Hematopoietic multipotent progenitor cell treated with erythropoietin and hydrocortisone succinate and interleukin-3 and kit ligand, for 15 days (in vitro differentiated cells): ENCODE measurements at places on chromosomes 13 and 19.

DNA sequence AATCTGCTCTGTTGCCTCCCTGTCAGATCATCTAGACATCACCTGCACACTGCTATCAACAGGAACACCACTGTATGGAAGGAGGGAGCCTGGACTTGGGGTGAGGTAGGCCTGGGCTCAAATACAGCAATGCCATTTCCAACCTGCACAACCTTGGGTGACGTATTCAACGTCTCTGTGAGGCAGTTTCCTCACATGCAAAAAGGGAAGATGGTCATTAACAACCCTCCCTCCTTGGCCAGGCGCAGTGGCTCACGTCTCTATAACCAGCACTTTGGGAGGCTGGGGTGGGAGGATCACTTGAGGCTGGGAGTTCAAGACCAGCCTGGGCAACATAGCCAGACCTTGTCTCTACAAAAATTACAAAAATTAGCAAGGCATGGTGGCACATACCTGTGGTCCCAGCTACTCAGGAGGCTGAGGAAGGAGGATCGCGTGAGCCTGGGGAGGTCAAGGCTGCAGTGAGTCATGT lies 13.1 kb downstream of the XRCC1 start:
- no peak for DNase-seq

DNA sequence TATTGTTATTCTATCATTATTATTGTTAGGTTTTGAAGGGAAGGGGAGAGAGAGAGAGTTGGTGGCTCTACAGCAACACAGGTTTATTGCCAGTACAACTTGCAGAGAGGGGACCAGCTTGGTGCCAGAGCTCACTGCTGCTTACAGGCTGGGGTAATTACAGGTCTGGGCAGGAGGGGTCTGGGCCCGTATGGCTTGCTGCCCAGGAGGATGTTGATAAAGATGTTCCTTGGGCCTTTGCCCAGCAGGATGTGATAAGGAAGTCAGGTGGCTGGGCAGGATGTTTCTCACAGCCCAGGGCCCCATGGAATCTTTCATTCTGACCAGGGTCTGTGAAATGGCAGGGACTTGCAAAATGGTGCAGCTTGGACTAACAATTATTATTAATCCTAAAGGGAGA lies 64.2 kb upstream of the ZNF599 start:
- no peak for DNase-seq

- DNase-seq, result no peak
These were observed 5.1 kb downstream of the GRK1 start for GRCh38 chr13:113672002-113672651.

GRCh38 chr19:30117636-30118145 lies 175.7 kb downstream of the URI1 start:
- DNase-seq, result no peak

GRCh38 chr19:46950526-46951170 lies 69.0 kb upstream of the NPAS1 start:
- no peak for DNase-seq

GRCh38 chr13:98892821-98893220 lies 85.0 kb downstream of the DOCK9 start:
- DNase-seq, result no peak

DNA sequence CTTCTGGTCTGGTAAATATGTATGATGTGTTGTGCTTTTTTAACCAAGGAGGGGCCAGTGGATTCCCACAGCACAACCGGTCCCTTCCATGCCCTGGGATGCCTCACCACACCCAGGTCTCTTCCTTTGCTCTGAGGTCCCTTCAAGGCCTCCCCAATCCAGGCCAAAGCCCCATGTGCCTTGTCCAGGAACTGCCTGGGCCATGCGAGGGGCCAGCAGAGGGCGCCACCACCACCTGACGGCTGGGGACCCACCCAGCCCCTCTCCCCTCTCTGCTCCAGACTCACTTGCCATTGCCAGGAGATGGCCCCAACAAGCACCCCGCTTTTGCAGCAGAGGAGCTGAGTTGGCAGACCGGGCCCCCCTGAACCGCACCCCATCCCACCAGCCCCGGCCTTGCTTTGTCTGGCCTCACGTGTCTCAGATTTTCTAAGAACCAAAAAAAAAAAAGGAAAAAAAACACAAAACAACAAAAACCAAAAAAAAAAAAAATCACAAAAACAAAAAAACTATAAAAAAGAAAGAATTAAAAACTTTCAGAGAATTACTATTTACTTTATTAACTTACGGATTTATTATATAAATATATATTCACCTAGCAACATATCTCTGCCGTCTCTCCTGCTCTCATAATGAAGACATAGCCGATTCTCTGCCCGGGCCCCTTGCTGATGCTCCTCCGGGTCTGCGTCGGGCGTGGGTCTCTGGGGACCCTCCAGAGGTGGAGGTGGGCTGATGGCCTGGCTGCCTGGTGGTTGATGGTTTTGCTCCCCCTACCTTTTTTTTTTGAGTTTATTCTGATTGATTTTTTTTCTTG lies 14.4 kb downstream of the CAPN12 start:
- DNase-seq, result peak; percentile 77

DNA sequence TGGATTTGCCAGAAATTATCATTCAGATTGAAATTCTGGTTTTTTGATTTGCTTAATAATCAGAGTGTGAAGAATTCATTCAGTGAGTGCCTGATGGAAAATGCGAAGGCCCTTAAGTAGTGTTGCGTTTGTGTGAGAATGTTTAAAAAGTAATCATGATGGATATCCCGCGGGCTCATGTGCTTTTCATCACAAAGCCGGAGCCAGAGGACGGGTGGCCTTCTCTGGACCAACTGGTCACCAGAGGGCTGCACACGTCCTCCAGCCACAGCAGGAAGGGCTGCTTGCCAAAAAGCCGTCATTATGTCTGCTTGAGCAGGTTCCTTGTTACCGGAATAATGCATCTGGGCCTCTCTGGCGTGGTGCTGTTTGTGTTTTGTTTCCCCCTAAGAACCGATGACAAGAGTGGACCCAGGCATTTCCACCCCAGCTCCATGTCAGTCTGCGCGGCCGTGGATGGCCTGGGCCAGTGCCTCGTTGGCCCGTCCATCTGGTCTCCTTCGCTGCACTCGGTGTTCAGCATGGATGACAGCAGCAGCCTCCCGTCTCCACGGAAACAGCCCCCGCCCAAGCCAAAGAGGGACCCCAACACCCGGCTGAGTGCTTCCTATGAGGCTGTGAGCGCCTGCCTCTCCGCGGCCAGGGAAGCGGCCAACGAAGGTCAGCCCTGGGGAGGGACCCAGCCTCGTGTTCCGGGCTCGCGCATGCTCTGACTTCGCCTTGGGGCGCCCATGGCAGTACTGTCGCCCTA lies 497.7 kb downstream of the MYO16 start:
- no peak for DNase-seq

DNA sequence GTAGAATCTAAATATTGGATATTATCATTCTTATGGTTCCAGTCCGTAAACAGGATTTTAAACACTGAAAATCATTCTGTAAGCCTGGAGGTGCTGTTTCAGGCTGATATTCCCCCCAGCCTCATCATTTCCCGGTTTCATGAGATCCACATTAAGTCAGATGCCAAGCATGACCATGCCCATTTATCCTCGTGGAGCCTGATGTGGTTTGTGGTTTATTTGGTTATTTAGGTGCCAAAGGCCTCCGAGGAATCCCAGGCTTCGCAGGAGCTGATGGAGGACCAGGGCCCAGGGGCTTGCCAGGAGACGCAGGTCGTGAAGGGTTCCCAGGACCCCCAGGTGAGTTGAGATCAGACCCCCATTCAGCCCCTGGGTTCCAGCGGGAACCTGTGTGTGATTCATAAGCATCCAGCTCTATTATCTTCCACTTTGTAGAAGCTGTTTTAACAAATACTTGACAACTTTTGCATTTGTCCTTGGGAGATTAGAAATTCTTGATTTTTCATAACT lies 92.5 kb downstream of the RAB20 start:
- no peak for DNase-seq

GRCh38 chr13:47303626-47304025 lies 406.8 kb upstream of the HTR2A start:
- DNase-seq, result no peak

DNA sequence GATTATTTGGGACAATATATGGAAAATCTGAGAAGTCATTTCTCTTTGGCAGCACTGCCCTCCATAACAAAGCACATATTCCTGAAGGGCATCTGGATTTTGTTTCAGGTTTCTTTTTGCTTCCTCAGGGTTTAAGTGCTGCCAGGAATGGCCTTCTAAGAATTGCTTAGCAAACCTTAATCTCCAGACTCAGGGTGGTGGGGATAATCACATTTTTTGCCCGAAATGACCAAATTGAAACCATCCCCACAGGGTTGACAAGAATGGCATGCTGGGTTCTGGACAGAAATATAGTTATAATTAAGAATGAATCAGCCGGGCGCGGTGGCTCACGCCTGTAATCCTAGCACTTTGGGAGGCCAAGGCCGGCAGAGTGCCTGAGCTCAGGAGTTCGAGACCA lies 6.4 kb upstream of the CDADC1 start:
- DNase-seq, result no peak

- no peak for DNase-seq
These were observed 1146.2 kb upstream of the SPRY2 start for GRCh38 chr13:81487151-81487550.

DNA sequence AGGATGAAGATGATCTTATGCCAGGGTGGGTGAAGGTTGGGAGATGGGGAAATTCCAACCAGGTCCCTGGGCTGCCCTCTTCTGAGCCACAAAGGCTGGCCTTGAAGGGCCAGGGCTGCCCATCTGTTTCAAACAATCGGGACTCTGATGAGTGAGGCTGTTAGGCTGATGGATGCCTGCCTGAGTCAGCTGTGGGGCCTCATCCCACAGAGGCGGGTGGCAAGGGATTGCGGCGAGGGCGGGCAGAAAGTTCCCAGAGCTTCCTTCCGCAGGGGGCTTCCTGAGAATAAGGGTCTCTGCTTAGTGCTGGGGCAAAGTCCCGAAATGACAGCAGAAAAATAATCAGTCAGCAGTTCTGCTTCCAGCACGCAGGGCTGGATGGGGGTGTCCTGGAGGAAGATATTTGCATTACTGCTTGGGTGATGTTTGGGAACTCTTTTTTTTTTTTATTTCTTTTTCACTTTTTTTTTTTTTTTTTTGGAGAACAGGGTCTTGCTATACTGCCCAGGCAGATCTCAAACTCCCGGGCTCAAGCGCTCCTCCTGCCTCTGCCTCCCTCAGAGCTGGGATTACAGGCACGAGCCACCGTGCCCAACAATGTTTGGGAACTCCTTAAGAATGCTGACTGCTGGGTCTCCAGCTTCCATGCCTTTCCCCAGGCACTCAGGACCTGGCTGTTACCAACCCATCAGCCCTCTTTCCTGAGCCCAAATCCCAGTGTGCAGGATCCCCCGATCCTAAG lies 14.1 kb downstream of the SH3GL1 start:
- no peak for DNase-seq

- DNase-seq, result no peak
These were observed 4.6 kb upstream of the EPHX3 start for GRCh38 chr19:15236886-15237285.

DNA sequence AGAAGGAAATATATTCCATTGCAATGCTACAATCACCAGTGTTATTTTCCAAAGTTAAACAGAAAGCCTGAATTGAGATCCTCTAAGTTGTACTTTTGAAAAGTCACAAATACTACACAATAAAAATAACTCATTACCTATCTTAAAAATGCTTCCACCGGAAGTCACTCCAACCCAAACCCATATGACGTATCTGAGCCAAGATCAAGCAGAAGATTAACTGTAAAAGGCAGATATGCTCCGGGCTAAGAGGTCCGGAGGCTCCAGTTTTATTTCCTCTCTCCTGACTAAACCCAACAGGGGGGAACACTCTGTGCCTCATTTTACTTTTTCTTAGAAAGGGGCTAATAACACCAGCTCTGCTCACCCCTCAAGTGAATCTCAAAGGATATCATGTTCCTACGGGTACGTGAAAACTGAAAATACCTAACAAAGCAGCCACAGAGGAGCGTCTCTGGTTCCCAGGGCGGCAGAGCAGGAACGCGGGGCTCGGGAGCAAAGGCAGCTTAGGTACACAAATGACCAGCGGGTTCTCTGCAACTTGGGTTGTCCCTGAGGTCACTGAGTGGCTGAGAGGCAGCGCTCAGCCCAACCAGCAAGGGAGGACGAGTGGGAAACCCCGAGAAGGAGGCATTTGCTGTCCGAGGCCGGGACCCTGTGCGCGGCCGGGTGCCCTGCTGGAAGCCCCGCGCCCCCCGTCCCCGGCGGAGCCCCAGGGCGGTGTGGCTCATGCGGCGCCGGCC lies 750 bp downstream of the RAB20 start:
- DNase-seq, result no peak

DNA sequence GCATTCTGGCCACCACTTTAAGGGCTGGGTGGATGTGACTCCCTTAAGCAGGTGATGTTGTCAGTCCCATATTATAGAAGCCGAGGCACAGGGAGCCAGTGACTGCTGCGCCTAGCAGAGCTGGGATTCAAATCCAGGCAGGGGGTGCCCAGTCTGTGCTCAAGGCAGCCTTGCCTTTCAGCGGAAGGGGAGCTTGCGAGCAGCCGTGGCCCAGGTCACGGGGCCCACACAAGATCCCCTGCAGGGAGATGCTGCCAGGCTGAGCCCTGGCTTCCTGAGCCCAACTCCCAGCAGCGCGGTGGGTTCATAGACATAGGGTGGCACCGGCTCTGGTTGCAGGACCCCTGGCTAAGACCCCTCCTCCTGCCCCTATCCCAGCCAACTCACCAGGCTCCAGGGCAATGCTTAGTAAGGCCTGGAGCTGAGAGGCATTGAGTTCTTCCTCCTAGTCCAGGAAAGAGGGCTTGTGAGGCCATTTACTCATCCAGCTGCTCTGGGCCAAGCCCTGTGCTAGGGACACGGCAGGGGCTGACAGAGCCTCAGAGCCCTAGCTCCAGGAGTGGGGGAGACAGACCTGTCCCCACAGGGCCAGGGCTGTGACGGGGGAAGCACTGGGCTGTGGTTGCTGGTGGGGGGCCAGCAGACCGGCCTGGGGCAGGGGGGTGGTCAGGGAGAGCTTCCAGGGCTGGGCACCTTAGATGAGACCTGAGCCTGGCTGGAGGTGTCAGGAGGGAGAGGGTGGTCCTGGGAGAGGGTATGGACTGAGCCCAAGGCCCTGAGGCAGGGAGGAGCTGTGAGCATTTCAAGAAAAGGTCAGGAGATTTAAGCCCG lies 9.6 kb downstream of the CAPN12 start:
- DNase-seq, result no peak

GRCh38 chr13:94280349-94280748 lies 199.1 kb downstream of the DCT start:
- no peak for DNase-seq

DNA sequence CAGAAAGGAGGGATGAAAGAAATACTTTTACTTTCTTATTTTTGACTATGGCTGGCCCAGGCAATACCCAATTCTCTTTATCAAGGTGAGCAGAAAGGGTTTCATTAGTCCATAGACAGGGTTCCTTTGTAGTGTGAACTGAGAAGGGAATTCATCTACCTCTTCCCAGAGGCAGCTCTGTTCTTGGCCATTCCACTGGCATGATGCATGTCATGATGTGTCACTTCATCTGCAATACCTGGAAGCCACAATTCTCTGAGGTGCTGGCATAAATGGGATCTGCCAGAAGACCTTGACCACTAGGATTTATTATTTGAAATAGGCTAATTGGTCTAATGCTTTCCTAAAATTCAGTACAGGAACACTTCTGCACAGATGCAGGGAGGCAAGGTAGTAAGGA lies 542.8 kb downstream of the RFC3 start:
- no peak for DNase-seq

- peak; percentile 32 for DNase-seq
These were observed 22.6 kb downstream of the POLR1D start for GRCh38 chr13:27644302-27644701.

- no peak for DNase-seq
These were observed 18.4 kb upstream of the CCL25 start for GRCh38 chr19:8034178-8034525.
